Naive B cell (primary cell): ENCODE measurements at places on chromosomes 3 and 15.

- no peak for DNase-seq
Observed at GRCh38 chr3:43073116-43073835, 32.6 kb downstream of the POMGNT2 start.

DNA sequence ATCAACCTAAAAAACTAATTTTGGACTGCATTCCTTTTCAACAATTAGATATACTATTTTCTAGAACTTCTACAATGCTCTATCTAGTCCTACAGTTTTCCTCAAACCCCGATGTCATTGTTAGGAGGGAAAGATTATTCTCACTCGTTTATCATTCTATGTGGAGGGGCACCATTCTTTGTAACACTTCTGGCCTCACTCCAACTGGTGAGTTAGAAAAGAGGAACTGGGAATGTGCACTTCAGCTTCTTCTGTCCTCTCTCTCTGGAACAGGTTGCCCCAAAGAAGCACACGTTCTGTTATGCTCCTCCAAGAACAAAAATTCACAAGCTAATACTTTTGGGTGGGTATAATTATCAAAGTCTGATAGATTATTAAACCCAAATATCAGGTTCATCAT is 137.9 kb downstream of the UACA start:
- DNase-seq = no peak

DNA sequence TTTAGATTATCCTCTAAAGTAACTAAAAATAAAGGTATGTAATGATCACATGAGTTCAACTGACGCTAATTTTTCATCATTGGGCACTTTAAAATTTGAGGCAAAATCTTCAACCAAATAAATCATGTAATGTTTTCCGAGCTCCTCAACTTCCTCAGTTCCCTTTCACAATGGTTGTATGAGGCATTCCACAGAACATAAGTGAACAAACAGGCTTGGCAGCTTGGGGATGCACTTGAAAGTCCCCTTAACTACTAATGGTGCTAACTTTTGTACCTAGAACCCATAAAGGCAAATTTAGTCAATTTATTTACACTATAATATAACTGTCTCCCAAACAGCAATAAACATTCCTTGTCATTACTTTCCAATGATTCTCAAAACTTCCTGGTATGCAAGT is 1137.9 kb downstream of the ROBO2 start:
- DNase-seq = no peak

GRCh38 chr3:152209060-152209459 is 59.7 kb upstream of the MBNL1 start:
- no peak for DNase-seq

- no peak for DNase-seq
Observed at GRCh38 chr3:25151281-25151902, 276.7 kb upstream of the RARB start.

- no peak for DNase-seq
Observed at GRCh38 chr15:77516786-77517185, 96.1 kb downstream of the HMG20A start.

DNA sequence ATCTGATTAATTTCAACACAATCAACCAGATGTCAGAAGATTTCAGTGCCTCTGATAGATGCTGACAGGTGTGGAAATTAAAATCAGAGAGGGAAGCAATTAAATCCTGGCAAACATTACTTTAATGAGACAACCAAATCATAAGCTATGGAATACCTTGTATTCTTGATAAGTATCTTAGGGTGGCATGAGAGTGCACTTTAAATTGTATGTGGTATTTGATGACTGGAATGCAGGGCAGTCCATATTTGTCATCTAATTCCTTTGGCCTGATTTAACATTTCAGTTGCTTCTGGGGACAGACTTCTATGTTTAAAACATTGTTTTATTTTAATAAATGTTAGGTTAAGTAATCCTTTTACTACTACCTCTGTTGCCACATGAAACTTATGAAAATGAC is 184.1 kb downstream of the LPP start:
- no peak for DNase-seq

GRCh38 chr3:172309741-172310427 is 138.4 kb downstream of the GHSR start:
- DNase-seq = no peak
